HEK293T (cell line): ENCODE measurements at places on chromosomes 3 and 15.

DNA sequence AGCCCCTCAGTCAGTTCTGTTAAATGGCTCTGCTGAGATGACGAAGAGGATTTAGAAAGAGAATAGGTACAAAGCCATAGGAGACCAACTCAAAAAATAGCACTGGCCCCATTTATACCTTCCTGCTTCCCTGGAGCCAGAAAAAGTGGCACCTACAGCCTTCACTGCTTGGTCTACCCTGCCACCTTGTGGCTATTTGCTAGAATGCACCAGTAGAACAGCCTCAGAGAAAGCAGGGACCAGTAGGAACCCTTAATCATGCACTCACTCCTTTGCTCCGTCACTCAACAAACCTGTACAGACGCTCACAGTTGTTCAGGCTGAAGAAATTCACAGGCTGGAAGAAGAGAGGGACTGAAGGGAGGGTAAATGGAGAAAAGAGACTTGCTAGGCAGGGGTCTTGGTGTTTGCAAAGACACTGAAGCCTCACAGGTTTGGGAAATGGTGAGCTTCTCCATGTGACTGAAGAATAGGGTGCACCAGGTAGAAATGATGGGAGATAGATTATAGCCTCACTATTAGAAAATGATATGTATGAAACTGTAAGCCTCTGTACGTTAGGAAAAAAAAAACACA, 12.1 kb upstream of the RTP2 start:
- peak; percentile 65 for DNase-seq

GRCh38 chr15:41820791-41821423, 7.0 kb upstream of the JMJD7 start:
- no peak for DNase-seq

DNA sequence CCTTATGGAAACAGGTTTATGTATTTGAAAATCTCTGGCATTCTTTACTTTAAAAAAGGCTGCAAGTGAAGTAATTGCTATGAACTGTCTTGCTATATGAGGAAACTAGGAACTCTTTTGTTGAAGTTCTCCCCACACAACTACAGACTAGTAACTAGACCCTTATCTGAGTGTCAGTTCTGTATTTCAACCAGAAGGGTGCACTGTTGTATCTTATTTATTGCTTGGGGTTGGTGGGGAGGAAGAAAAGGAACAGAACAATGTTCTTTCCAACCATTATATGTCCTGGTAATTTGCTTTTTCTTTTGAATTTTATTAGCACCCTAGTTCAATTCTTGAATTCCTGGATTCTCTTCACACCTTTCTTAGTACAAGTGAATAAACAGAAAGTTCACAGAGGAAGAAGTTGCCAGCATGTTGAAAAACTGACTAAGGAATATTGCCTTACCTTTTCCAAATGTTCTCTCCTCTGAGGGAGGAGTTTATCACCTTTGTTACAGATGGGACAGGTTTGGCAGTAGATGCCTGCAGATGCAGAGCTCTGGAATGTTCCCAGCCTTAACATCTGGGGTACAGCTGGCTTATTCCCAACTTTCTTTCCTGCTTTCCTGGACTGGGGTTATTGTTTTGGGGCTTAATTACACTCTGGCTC, 162.4 kb upstream of the CFAP20DC start:
- peak; percentile 39 for DNase-seq

DNA sequence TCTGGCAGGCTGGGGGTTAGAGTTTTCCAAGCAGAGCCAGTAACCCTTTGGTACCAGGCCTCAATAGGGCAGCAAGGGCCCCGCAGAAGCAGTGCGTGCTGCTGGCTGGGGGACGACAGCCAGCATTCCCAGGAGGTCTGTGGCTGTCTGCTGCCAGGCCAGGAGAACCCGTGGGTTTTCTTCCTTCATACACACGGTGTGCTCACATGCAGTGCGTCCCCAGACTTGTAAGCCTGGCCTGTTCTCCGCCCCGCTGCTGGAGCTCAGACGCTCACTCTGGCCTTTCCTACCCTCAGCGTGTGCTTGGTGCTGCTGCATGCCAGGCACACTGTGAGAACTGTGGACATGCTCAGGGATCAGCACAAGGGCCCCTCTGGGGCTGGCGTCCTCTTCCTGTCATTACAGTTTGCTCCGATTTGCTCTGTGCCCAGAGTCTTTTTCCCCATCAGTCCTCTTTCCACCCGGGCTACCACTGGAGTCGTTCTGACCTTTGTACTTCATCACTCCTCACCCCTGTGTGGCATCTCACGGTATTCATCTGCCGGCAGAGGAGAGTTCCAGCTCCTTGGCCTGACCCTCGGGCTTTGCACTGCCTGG, 149.5 kb downstream of the DNAJB8 start:
- DNase-seq, result no peak

GRCh38 chr3:119206611-119207511, 33.5 kb downstream of the UPK1B start:
- DNase-seq, result no peak

GRCh38 chr3:161389445-161390035, 18.2 kb upstream of the SPTSSB start:
- DNase-seq, result no peak

GRCh38 chr15:92833493-92834271, 66.4 kb upstream of the CHD2 start:
- DNase-seq, result no peak

DNA sequence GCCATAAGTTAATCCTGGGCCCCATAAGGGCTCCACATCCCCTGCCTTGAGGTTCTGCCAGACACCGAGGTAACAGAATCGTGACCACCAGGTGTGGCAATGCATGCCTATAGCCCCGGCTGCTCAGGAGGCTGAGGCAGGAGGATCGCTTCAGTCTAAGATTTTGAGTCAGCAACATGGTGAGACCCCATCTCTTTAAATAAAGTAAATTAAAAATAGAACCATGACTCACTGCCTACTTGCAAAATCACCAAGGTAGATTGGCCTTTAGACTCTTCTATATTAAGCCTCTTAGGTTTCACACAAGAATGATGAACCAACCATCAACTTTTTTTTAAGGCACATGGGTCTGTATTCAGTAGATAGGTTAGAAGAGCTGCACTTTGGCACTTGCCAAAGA, 9.7 kb downstream of the WDR5B start:
- DNase-seq, result no peak

- DNase-seq, result no peak
These were observed 264.1 kb downstream of the ADAMTSL3 start for GRCh38 chr15:83918011-83918410.

DNA sequence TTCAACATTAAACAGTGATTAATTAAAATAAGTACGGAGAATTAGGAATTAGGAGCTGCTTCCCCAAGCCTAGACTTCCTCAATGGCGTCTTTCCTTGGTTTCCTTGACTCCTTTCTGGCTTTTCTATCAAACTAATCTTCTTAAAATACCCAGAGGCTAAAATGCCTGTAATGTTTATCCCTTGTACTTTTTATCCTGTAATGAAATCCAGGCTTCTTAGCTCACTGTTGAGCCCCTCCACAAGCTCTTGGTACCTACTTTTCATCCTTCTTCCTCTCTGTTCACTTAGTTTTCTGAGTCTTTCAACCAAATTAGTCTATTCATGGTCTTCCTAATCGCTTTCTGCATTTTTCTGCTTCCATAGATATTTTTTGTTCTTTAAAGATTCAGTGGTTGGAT, 6.9 kb upstream of the UBE2E1 start:
- no peak for DNase-seq

DNA sequence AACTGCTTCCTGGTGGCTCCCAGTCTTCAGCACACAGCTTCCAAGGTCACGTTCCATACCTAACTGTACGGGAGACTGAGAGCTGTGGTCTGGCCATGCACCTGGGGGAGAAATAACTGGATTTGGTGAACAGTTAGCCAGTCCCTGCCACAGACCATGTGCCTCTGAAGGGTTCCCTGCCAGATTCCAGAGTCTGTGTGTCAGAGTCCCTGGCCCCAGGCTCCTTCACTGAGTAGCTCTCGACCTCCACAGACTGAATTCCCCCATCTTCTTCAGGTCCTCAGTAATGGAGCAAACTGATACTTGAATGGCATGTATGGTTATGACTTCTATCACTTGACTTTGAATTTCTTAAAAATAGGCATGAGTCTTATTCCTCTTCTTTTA, 17.5 kb downstream of the MKRN2OS start:
- no peak for DNase-seq

DNA sequence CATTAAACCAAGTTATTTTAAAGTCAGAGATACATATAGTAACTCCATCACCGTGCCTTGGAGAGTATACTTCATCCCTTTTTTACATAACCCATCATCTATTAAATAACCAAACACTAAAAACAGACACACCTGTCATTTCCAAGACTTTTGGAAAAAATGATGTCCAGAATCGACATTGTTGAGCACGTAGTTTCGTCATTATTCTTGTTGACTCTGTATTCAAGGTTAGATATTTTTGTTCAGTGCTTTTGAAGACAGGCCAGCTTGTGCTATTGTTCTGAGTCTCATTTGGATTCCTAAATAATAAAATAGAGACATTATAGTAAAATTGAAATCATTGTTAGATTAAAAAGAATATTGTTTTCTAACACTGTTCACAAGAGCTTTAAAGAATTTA, 51.2 kb downstream of the BCHE start:
- no peak for DNase-seq

DNA sequence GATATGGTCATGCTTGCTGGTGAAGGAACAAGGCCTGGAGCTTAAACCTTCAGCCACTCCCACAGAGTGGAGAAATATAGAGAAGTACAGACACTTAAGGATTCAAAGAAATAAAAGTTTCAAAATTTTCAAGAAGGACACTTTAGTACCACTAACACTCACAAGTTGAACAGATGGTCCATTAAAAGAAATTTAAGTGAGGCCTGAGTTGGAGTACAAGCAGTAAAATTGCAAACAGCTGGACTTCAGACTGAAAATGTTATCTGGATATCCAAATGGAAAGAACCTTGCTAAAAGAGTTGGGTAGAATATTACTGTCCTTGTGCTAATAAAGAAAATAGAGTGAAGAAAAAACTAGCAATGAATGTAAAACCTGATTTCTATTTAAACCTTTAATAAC, 397.1 kb upstream of the KCNMB2 start:
- no peak for DNase-seq

- DNase-seq, result no peak
These were observed 215.5 kb upstream of the KCNMB2 start for GRCh38 chr3:178320456-178321351.

DNA sequence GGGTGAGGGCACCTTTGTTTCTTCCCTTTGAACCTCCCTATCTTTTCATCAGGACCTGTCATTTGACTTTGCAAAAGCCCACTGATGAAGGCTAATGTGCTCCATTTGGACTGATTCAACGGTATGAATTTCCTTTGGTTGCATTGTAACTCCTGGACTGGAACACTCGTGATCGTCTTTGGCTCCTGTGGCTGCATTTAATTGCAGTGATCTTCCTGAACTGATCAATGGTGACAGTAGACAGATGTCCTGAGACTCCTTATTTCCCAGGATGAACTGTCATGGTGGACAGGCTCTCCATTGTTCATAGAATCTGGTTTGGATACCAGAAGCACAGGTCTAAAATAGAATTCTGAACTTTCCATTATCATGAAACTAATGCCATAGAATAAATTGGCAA, 224.8 kb upstream of the GAP43 start:
- DNase-seq, result no peak

DNA sequence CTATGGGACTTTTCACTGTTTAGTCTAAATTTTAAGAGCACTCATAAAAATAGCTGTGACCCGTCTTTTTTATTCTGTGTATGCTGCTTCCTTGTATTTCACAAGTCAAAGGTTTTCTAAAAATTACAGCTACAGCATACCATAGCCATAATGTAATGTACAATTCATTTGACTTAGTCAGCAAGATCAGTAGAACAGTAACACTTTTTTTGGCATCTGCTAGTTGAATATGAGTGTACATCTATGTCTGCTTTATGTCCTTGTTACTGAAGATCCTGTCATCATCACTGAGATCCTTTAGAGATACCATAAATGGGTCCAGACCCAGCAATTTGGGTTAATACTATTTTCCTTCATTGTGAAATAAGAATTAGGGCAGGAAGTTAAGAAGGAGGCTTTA, 42.2 kb downstream of the CMSS1 start:
- no peak for DNase-seq

DNA sequence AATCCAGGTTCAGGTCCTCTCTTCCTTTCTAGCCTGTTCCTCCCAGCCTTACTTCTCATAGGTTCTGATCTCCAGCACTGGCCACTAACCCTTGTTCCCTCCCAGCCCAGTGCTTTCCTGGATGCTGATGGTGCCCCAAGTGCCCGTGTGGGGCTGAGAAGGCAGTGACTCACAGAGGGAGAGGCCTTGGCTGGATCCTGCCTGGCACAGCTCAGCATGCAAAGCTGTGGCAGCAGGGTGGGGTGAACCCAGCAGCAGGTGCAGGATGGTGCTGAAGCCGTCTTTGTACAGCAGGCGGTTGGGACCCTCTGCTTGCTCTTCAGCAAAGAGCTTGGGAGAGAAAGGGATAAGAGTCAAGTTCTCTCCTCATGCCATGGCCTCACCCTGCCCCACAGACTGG, 7.6 kb downstream of the LPCAT4 start:
- DNase-seq, result no peak

GRCh38 chr3:187000711-187001151, 70.4 kb downstream of the ST6GAL1 start:
- DNase-seq, result no peak

GRCh38 chr3:65837604-65838003, 201.1 kb downstream of the MAGI1 start:
- no peak for DNase-seq

- no peak for DNase-seq
These were observed 288.4 kb downstream of the KCNH8 start for GRCh38 chr3:19436746-19437145.

DNA sequence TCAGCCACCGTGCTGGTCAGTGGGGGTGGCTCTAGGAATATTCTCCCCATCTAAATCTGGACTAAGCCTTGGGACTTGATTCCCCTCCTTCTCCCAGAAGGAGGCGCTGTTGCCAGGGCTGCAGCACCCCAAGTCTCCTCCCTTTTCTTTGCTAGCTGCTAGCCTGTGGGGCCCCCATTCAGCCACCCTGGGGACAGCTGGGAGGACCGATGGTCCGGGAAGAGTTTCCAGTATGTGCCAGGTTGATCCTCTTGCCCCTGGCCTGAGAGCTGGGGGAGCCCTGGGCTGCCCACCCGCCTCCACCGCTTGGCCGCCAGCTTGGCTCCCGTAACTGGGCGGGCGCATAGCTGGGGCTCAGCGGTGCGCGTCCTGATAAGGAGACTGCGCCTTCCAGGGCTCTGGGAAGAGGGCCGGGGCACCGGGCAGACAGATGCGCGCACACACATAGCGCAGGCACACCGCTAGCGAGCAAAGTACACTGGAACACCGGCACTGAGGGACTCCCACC, 4.2 kb downstream of the SMAD6 start:
- no peak for DNase-seq
